Hematopoietic multipotent progenitor cell treated with erythropoietin and hydrocortisone succinate and interleukin-3 and kit ligand, for 17 days (in vitro differentiated cells): ENCODE measurements at places on chromosomes 7 and 10.

- no peak for DNase-seq
These were observed 203.0 kb downstream of the SORCS3 start for GRCh38 chr10:104844073-104844472.

DNA sequence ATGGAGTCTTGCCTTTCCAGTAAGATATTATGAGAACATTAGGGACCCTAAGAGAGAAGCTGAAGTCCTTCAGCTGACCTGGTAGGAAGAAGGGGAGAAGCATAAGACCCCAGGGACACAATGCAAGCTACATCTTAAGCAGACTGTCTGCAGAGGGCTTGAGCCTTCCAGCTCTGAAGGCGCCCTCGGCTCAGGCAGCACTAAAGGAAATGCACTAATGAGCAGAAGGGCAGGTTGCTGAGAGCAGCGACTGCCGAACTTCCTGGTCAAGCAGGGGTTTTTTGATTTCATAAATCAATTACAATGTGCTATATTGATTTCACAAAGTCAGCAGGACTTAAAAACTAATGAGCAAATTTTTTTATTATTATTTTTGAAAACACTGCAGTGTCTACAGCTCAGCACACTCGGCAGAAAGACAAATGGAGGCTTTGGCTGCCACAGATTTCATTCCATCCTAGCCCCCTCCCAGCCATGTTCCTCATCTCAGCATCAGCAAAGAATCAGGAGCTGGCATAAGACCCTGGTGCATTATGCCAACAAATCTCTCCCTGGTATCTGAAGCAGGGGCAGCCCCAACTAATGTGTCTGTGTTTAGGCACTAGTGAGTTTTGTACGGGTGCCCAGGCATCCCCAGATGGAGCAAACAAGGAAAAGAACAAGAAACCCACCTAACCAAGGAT is 57.1 kb downstream of the LRRTM3 start:
- no peak for DNase-seq

GRCh38 chr10:93199191-93199751 is 125.6 kb downstream of the CYP26A1 start:
- no peak for DNase-seq

DNA sequence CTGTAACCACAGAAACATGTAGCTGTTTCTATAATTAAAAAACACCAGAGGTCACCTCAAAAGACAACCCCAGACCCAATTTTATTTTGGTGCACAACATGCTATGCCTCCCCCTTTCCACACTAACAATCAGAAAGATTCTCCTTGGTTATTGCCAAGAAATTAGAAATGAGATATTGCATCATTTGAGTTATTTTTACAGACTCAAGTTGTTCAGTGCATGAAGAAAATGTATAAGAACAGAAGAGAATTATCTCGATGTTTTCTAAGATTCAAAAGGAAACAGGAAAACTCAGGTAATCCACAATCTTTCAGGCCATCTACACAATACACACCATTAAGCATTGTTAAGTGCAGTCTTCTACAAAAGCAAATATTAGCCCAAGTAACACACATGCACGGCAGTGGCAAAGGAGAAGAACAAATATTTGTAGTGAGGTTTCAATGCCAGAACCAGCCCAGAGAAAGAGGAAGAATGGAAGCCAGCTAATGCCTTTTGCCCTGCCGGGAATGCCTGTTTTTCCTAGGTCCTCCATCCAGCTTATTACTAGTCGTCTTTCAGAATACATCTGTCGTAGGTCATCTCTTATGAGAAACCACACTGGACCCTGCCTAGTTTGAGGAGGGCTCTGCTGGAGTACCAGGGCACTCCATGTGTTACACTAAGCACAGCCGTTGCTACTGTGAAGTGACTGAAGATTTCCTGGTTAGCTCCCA is 67.6 kb upstream of the C1GALT1 start:
- no peak for DNase-seq

- DNase-seq: no peak
These were observed 598.6 kb downstream of the XPNPEP1 start for GRCh38 chr10:109324721-109325120.

GRCh38 chr7:130274296-130274695 is 7.6 kb downstream of the CPA2 start:
- no peak for DNase-seq

DNA sequence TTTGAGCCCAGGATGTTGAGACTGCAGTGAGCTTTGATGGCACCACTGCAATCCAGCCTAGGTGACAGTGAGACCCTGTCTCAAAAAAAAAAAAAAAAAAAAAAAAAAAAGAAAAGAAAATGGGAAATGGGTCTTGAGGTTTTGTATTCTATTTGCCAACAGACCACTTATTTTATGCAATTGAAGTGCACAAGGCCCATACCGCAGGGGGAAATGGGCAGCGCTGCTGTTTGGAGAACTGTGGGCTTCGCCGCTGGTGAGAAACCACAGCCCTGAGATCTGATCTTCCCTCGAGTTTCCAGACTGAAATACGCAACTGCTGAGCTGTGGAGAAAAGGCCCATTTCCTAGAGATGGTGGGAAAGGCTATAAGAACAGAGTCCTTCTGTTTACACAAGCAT is 512.0 kb downstream of the TCERG1L start:
- DNase-seq: no peak

- DNase-seq: no peak
These were observed 270.8 kb upstream of the POM121L12 start for GRCh38 chr7:52764492-52765169.

DNA sequence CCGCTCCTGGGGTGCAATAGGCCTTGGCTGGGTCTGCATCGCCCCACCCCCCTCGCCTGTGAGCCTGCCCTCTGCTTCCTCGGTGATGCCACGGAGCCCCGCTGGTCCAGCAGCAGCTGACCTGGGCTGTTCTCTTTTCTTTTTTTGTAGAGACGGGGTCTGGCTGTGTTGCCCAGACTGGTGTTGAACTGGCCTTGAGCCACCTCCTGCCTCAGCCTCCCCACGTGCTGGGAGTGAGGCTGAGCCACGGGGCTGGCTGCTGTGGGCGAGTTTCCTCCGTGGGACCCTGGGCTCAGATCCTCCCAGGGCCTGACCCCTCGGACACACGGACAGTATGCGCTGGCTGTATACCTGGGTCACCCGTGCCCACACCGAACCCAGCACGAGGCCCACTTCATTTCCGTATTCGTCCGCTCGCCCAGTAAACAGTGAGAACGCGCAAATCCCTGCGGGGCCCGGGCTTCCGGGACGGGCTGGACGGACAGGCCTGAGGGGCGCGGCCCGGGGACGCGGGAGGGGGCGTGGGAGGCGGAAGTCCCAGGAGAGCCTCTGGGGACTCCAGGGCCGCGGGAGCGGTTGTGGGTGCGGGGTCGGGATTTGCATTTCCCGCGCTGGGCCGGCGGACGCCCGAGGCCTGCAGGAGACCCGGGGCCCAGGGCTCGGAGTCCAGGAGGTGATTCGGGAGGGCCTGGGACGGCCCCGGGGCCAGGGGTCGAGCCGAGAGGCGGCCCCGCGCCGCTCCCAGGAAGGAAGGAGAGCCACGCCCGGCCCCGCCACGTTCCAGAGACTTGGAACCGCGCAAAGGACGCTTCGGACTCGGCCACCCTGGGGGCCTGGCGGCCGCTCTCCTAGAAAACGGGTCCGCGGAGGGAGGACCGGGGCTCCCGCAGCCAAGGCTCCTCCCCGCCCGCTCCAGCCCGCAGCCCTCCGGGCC is 57.7 kb upstream of the DNAJB6 start:
- DNase-seq: no peak

DNA sequence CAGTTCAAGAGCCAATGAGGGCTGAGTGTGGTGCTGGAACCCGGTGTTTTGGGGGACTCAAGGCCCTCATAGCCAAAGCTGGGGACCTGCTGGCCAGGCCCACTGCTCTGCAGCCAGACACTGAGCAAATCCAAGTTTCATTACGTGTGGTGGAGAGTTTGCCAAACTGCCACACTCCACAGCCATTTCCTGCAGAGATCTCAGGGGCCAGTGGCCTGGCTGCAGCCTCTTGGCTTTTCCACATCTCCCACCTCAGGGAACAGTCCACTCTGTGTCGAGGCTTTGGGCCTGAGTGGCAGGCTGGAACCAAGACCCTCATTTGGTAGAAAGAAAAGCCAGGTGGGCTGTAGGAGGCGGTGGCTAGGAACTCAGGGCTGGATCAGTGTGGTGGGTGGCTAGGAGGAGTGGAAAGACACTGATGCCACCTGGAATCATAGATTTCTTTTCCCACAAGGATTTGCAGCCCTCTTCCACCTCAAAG is 3.2 kb downstream of the HOXA11 start:
- DNase-seq: no peak

DNA sequence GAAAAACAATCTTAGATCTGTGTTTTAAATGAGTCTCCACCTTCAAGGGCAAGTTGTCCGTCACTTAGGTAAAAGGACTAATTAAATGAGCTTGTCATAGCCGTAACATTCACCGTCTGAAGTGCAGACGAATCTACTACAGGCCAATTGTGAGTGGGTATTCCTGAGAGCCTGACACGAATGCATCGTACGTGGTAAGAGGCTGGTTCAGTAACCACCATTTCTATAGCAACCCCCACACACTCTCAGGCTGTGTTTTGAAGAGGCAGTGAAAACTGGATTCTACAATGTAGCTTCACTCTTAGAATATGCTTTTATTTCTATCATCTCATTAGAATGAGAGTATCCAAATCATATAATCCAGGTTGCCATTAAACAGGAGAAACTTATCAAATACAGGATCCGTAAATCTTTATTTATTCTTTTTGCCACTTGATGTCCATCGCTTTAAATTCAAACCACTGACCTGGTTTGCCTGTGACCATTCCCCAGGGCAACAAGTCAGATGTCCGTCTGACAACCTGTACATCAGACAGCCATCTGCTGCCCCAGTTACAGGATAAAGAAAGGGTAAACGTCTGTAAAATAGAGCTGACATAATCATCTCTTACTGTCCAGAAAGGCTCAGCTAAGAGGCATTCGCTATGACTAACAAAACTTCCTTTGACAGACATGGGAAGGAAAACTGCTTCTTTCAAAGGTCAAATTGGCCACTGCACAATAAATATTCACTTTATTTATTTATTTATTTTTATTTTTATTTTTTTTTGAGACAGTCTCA is 70.3 kb upstream of the NMT2 start:
- no peak for DNase-seq

GRCh38 chr7:143362131-143363015 is at the start of gene FAM131B:
FAM131B (minus strand) TSS chr7:143362713; CDS start chr7:143362603, 110 bp downstream.
- no peak for DNase-seq

DNA sequence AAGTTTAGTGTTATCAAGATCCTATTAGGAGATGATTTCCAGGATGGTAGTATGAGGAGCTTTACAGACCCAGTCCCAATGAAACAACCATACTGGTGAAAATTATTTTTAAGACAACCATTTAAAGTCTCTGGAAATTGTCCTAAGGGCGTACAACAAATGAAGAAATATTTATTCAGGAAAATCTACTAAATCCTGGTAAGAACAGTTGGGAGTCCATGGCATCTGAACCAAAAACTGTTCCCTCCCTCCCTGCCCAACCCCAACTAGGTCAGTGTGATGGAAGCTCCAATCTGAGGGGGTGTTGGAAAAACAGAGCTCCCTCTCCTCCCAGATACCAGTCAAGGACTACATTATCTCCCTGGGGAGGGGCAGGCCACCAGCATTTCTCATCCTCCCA is 74.7 kb upstream of the MKLN1 start:
- no peak for DNase-seq

DNA sequence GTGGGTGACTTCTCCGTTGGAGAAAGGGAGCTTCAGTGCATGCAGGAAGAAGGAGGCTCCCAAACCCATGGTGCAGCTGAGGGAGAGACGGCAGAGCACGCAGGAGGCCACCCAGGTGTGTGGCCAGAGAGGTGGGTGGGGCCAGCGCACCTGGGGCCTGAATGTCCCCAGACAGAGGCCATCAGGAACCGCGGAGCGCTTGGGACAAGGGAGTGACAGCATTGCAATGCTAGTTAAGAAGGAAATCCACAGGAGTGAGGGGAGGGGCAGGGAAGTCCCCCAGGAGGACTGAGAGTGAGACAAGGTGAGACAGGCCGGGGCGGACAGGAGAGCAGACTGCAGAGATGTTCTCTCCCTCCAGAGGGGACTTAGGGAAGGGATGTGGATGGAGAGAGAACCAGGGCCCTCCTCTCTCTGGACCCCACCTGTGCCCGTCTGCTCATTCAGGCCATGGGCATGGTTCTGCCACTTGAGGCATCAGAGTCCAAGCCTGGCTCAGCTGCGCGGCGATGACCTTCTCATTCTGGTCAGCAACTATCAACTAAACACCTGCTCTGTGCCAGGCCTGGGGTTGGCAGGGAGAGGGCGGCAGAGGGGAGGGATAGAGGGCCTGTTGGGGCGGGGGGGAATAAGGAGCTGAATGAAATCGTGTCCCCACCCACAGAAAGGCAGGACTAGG is 69.4 kb upstream of the COL13A1 start:
- no peak for DNase-seq

DNA sequence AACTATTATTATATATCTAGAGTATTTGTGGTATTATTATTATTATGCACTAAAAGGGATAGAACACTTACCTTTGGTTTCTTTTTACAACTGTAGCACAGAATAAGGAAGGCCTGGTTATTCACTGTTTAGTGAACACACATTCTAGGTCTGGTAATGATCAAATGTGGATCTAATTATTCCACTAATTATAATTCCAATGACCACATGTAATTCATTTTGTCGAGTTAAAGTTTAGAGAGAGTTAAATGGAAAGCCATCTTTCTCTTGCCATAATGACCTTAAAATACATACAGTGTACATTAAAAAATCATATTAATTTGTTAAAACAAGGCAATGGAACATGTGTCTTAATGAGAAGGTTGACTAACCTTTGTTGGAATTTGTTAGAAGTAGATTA is 147.8 kb downstream of the SEM1 start:
- DNase-seq: no peak

- no peak for DNase-seq
These were observed 417 bp upstream of the HIF1AN start for GRCh38 chr10:100535338-100535714.

- DNase-seq: no peak
These were observed 18.6 kb upstream of the GTPBP4 start for GRCh38 chr10:969473-970150.

- no peak for DNase-seq
These were observed 983 bp downstream of the TNRC18 start for GRCh38 chr7:5422396-5423305.

DNA sequence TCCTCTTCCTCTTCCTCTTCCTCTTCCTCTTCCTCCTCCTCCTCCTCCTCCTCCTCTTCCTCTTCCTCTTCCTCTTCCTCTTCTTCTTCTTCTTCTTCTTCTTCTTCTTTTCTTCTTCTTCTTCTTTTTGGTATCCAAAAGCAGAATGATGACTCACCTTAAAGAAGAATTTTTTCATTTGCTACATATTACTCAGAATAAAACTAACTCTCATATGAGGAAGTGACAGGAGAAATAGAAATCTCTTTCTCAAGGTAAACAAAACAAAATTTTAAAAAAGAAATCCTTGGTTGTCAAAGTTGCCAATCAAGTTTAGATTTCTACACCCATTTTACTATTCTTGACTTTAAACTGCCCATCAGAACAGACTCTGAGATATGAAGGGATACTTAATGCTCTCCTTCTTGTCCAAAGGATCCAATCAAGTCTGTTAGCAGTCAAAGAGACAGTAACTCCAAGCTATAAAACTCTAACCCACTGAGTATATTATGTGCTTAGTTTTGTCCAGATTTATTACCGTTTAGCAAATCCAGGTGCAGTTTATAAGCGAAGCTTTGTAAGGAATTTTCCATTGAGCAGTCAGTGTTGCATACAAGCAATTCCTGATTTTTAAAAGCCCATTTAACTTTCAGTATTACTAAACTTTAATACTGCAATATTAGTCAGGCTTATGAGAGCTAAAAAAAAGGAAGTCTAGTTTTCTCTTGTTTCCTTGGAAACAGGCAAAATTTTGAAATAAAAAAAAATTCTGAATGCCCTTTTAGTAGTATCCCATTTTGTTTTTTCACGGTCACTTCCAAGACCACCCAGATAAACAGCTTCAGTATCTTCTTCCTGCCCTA is 43.1 kb upstream of the SNX13 start:
- no peak for DNase-seq

GRCh38 chr7:2505401-2505800 is 14.2 kb upstream of the LFNG start:
- DNase-seq: no peak
